ENCODE measurements at places on chromosomes 2 and 18.

GRCh38 chr18:25042641-25043051, 309.3 kb downstream of the ZNF521 start:
- DNase-seq: no peak

DNA sequence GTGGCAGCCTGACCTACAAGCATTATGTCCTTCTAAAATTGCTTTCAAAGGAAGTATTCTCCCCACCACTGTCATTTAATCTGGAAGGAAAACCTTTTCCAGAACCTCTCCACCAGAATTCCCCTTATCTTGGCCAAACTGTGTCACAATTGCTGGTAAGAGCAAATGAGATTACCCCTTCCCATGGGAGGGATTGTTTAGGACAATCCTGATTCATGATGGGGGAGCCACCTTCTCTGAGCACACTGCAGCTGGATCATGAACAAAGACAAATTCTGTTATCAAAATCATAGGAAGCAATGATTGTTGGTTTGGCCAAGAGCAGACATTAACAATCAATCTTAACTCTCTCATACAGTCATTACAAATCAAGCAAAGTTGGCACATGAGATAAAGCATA, 18.1 kb upstream of the ATOH8 start:
- no peak for DNase-seq

- DNase-seq: no peak
Observed at GRCh38 chr2:124476291-124476690, 451.2 kb downstream of the CNTNAP5 start.

DNA sequence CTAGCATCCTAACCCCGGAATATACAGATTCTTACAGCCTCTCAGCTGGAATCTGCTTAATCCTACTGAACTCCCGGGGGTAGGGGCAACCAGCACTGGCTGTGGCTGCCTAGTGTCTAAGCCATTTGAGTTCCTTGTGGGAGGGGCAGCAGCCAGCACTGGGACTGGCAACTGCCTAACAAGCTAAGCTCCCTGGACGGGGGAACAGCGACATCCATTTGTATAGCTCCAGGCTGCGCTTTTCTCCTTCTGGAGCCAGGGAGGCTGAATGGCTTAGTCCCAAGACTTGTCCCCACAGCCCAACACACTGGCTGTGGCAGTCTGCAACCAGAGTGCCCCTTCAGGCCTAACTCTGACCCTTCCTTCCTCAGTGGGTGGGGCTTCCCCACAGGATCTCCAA, 787.2 kb downstream of the METTL4 start:
- no peak for DNase-seq

DNA sequence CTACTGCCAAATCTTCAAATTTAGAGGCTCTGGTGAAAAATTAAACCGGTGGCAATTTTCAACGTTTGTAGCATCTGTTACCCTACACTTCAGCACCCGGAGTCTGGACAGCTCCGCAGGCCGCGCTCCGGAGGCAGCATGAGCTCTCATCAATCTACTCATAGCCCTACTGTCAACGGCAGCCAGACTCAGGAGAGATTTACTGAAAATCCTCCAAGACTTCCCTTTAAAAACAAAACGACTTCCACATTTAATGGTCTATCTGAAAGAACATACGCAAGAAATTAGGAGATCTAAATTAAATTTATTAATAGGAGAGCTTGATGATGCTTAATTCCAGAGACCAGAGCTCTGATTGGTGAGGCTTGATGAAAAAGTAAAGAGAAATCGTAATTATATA, 970 bp upstream of the ADCYAP1 start:
- DNase-seq: peak; percentile 21

- no peak for DNase-seq
Observed at GRCh38 chr2:36461039-36461681, 105.6 kb downstream of the CRIM1 start.

- no peak for DNase-seq
Observed at GRCh38 chr2:237967463-237967951, 693 bp downstream of the UBE2F start.

GRCh38 chr2:75619956-75620740, 26.4 kb upstream of the MRPL19 start:
- DNase-seq: no peak

- DNase-seq: no peak
Observed at GRCh38 chr2:160381425-160381951, 112.1 kb downstream of the RBMS1 start.

DNA sequence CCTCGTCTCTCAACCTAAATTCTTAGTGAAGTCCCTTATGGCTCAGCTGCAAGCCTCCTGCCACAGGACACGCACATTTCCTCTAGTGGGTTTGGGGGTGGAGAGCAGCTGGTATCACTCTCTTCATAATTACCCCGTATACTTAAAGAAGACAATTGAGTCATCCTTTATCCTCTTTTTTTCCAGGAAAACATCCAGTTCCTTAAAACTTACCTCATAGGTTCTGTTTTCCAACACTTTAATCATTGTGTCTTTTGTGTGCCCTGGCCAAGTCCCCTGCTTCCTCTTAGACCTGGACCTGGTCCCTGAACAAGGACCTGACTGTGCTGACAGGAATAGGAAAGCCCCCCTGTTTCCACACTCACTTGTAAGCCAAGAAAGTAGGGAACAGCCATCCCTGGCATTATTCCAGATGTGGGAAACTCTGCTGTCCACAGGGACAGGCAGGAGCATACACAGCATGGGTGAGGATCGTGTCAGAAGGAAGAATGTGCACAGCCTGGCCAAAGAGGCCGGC, 42.3 kb upstream of the MYO1B start:
- no peak for DNase-seq

DNA sequence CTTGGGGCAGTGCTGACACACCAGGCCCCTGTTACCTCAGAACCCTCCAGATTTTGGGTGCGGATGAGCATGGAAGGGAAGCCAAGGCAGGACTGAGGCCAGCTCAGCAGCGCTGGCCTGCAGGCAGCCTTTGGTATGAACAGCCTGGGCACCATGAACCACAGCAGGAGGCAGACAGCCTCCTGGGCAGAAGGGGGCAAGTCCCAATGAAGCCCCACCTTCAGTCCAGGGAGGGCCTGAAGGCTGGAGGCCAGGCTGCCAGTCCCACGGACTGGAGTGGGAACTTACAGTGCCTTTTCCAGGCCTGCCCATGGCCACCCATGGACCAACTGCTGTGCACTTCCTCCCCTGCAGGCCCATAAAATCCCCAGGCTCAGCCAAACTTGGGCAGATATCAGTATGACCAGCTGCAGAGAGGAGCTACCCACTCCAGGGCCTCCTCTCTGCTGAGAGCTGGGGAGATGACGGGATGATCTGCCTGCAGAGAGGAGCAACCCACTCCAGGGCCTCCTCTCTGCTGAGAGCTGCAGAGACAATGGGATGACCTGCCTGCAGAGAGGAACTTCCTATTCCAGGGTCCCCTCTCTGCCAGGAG, 74.7 kb downstream of the NEURL3 start:
- DNase-seq: no peak

DNA sequence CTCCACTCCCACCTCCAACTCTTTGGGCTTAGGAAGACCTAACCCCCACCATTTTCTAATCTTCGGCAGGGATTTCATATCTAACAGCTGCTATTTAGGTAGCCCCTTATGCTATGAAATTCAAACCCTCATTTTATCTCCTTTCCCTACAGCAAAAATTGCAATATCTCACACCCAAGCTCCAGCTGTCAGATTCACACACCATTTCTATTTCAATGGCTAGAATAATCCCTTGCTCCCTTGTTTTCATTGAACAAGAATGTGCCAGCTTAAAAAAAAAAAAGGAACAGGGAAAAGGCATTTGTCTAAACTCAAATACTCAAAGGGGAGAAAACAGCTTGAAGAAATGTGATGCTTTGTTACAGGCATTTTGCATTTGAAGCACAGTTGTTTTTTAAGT, 850.6 kb upstream of the ACVR2A start:
- no peak for DNase-seq

DNA sequence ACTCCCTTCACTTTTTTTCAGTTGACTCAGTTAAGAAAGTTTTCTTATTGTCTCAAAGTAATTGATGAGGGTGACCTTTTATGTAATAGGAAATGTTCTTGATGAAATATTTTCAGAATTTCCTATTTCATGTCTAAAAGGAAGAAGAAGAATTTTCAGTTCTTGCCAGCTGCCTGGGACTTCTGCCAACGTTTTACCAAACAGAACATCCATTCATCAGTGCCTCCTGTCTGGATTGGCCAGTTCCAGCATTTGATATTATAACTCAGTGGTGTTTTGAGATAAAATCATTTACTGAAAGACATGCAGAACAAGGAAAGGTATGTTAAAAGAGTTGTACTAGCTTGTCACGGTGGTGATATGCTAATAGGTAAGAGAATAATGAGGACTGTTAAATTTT, 104.7 kb upstream of the MYO3B start:
- DNase-seq: no peak

GRCh38 chr2:6977113-6977741, 60.0 kb downstream of the RNF144A start:
- DNase-seq: no peak

GRCh38 chr2:23706613-23707078, 220.3 kb downstream of the ATAD2B start:
- no peak for DNase-seq

DNA sequence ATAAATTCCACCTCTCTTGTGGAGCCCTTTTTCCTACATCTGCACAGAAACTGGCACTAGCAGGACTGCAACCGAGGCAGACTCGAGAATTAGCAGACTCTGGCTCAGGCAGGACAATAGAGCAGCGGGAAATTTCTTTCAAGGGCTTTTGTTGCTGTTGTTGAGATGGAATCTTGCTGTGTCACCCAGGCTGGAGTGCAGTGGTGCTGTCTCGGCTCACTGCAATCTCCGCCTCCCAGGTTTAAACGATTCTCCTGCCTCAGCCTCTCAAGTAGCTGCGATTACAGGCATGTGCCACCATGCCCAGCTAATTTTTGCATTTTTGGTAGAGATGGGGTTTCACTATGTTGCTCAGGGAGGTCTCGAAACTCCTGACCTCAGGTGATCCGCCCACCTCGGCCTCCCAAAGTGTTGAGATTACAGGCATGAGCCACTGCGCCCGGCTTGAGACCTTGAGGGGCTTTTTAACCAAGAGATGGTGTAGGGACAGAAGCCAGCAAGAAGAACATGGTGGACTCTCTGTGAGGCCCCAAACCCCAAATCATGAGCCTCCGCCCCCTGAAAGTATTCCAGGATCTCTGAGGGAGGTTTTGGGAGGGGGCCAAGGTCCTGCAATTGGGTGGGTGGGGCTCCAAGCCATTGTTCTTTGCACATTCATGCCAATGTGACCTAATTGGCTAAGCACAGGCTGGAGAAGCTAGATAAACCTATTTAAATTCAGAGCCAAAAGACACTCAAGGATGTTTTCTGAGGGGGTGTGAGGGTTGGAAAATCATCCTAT, 68.4 kb upstream of the MSH2 start:
- no peak for DNase-seq

DNA sequence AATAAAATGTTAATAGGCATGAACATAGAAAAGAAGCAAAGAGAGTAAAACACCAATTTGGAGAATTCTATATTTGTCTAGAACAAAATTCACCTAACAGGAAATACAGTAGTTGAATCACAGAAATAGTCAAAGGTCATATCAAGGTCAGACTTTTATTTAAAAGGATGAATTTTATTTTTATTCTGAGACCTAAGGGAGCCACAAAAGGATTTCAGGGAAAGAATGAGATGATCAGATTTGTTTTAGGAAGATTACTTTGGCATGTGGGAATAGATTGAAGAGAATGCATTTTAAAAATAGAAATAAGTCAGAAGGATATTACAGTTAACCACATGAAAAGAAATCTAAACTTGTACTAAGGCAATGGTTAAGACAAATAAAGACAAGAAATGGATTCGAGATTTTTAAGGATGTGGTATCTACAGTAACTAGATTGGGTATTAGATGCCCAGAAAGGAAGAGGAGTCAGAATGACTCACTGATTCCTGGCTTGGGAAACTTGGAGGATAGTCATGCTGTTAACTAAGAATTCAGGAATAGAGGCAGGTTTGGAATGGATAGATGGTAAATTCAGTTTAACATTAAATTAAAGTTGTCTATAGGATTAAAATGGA, 56.0 kb downstream of the METTL4 start:
- DNase-seq: no peak

DNA sequence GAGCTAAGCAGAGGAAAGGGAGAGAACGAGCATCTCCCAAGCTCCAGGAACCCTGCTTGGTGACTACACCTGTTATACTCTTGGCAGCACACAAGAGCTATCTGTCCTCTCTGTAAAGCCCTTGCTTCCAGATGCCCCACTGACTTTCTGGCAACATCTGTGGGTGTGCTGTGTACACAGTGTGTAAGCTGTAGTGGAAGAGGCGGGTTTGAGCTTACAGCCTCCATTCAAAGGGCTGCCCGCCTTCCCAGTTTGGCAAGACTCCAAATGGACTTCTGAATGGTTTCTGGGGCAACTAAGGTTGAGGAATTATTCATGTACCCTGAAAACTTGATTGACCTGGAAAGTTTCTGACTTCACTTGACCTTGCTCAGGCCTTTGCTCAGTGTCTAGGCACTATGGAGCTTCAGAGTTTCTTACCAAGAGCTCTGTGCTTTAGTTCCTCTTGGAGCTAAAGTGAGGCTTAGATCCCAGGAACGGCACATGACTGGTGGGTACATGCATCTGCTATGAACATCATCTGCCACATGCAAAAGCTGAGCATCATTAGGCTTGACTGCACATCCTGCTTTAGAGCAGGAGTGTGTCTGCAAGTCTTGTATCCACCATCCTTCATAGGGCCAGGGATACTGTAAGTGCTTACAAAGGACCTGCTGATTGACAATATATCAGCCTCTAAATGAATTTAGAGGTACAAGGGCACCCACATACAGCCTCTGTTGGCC, 290.9 kb upstream of the SIX2 start:
- no peak for DNase-seq

- DNase-seq: no peak
Observed at GRCh38 chr2:159034713-159035112, 66.3 kb downstream of the TANC1 start.

DNA sequence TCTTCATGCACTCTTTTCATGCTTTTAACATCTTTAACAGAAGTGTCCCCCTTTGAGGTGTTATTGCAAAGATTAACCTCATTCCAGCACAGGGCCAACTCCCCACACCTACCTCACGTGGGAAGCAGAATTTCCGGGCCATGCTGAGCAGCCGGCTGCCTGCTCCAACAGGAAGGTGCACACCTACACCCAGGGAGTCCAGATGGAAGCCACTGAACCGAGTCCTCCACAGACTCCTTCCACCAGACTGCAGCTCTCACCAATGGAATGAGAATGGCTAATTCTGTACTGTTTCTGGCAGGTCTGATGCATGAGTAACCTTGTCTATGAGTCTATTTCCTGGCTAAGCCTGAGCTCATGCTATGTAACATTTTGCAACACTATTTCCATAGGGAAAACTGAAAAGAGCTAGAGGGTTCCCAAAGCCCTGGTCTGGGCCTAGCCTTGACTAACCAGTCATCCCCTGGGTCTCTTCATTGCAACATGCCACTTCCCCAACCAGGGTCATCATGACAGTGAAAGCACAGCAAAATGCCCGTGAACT, 11.0 kb downstream of the ERFE start:
- DNase-seq: no peak

- no peak for DNase-seq
Observed at GRCh38 chr2:204321027-204321800, 224.1 kb upstream of the PARD3B start.

All from T-helper 2 cell treated with Interferon-gamma antibody and Interleukin-4, amounts not matched to agents 5 μg/mL and 100 μg/mL, for 36 hours (primary cell).